Activated T-cell treated with anti-CD3 and anti-CD28 coated beads, Interleukin-2, amount 50 U/mL, for 72 hours (primary cell): ENCODE measurements at places on chromosomes 2 and 18. TPM values are rescaled to one million over a fixed set of nuclear protein-coding genes. Genes with fewer than 3 reads are reported as not detected.

The MYCN gene
- total RNA-seq: not detected

GRCh38 chr2:197435598-197436420 is 981 bp upstream of the SF3B1 start:
- no peak for DNase-seq

- no peak for DNase-seq
Observed at GRCh38 chr2:110979471-110980338, 141.0 kb upstream of the BCL2L11 start.

GRCh38 chr2:167424221-167424620 is 535.9 kb downstream of the XIRP2 start:
- DNase-seq: no peak

DNA sequence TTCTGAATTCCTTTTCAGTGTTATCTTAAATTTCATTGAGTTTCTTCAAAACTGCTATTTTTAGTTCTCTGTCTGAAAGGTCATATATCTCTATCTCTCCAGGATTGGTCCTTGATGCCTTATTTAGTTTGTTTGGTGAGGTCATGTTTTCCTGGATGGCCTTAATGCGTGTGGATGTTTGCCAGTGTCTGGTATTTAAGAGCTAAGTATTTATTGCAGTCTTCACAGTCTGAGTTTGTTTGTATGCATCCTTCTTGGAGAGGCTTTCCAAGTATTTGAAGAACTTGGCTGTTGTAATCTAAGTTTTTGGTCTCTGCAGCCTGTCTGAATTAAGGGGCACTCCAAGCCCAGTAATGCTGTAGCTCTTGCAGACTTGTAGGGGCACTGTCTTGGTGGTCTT is 249.3 kb downstream of the ZNF385B start:
- no peak for DNase-seq

DNA sequence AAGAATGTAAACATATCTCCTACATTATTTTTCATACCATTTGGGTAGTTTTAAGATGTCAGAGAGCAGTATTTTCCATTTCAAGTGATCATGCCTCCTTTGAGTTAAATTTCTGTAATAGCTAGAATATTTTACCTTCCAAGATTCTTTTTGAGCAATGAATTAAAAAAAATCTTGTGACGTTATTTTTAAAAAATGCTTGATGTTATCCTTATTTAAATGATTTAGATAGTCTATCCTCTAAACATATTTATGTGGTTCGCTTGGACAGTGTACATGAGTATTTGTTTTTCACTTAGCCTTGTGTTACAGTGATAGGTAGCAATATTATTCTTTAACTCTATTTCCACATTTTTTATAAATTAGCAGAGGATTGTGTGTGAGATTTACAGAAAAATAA is 639.2 kb upstream of the CDH2 start:
- no peak for DNase-seq

The LYPD6B gene
- total RNA-seq: not detected

The TUBA4B gene
- not detected for total RNA-seq

The SALL3 gene
- not detected for total RNA-seq

The SLC11A1 gene
- total RNA-seq: not detected

The ANKRD62 gene
- not detected for total RNA-seq

The DHRS9 gene
- total RNA-seq: 6.3 TPM

The ARMC9 gene
- 2.1 TPM for total RNA-seq

DNA sequence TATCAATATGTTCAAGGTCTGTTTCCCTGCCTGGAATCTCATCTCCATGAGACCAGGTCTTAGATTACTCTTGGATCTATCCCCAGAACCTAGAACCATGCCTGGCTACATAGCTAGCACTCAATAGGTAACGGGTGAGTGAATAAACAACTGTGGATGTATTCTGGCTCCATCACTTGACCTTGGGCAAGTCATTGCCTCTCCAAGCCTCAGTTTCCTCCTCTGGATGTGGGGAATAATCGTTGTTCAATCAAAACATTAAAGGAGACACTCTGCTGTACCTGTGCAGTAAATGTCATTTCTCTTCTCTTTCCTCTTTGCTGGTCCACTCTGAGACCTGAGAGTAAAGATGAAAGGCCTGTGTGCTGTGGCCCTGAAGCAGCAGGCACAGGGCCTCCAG is 121.5 kb upstream of the MYCN start:
- no peak for DNase-seq
